ENCODE measurements at places on chromosomes 6 and 20.

DNA sequence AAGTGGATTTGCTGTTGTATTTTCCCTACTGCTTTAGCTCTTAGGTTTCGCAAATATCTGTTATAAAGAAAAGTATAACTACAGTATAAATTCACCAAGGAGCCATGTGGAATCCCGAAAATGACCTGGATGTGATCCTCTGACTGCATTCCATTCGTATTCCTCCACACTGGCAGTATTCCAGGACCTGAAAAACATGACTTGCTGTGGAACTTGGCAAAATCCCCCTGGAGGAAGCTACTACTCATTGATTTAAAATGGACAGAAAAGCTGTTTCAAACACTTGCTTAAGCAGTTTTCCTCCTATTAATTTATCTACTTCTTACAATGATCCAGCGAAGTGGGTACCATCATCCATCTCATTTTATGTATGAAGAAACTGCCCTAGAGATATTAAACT lies 13.3 kb upstream of the ENPP5 start:
- no peak for DNase-seq

DNA sequence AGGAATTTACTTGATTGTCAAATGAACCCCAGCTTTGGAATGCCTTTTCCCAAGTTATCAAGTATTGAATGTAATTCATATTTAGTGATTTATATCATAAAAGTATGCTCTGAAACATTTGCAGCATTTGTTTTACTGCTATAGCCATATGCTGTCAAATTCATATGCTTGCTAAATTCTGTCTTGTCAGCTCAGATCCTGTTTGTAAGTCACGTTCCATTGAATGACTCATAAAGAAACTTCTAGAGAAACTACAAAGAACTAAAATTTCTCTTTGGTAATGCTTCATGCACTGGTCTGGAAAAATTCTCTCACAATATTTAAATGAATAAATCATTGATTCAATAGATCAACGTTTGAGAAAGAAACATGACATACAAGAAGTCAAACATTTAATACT lies 445.9 kb downstream of the PHF3 start:
- DNase-seq = no peak

DNA sequence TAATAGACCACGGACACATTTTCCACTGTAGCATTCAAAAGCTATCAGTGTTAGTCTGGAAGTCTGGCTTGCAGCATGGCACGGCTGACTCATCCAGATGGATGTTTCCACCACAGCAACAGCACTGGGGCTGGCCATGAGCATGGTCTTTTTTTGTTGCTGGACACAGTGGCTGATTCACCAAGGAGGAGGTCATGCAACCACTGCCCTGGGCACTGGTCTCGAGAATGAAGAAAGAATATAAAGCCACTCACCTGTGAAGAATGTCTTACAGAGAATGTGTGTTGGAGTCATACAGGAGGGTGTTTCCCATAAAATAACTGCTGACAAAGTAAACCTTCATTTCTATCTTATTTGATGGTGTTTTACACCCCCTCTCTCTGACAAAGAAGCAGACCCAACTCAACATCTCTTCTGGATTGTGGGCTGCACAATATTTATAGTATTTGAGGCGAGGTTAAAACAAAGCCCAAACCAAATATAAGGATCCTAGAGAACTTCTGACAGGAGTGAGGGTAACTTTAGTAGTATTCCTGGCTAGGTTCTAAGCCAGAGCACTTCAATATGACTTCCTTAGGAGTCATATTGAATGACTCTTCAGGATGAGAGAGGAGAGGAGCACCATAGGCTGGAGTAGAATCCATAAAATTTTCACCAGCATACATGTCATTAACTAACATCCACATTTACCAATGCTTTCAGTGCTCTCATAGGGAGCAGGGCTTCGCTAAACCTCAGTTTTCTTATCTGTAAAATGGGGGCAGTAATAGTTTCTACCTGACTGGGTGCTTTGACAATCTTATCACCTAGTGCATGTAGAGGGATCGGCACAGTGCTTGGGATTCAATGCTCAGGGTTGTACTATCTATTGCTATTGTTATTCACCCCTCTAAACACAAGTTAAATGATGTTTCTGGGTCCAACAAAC lies 121.4 kb downstream of the KIF13A start:
- no peak for DNase-seq

DNA sequence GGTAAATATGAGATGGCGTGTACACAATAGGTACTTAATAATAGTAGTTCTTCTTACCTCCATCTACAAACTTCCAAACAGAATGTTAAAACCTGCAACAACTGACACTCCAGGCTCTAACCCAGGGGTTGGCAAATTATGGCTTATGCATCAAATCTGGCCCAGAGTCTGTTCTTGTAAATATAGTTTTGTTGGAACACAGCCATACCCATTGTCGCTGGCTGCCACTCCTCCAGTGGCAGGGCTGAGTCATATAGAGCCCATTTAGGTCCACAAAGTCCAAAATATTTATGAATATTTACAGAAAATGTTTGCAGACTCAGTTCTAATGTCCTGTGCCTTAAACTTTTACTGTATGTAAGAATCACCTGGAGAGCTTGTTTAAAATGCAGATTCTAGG lies 69.9 kb upstream of the BTBD3 start:
- DNase-seq = no peak

DNA sequence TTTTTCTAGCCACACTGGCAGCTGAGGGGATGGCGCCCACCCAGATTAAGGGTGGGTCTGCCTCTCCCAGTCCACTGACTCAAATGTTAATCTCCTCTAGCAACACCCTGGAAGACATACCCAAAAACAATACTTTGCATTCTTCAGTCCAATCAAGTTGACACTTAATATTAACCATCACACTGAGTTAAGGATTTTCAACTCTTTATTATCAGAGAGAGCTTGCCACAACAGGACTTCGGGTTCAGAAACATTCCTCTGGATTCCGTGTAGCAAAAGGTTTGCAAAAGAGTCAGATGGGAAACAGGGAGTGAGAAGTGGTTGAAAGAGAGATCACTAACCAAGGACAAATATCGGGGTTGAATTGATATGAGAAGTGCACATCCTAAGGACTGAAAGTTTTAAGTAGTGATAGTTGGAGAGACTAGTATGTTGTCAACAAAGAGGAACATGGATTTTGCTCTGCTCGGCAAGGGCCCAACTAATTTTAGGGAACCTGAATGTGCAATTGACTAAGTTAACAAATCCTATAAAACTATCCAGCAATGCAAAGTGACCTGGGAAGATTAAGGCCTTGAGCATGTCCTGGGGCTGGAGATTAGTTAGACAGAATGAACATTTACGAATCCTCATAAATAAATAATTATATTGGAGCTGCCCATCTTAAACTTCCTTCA lies 137.0 kb upstream of the TENT5A start:
- no peak for DNase-seq

- no peak for DNase-seq
These were observed 26.9 kb downstream of the POPDC3 start for GRCh38 chr6:105152880-105153279.

DNA sequence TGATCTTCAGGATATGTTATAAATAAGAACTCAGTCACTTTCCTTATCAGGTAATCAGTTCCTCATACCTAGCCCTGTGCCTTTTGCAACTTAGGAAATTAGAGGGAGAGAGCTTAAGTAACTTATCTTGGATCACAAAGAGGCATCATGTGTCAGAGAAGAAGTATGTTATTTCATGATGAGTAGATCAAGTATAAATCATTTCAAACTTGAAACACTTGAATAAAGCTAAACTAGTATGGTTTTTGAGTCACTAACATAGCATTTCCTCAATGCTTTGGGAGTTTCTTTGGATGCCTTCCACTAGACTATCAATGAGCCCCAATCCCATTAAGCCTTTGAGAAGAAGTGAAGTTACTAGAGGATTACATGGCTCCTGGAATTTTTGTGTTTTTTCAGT lies 102.6 kb upstream of the TNFAIP3 start:
- DNase-seq = no peak

- no peak for DNase-seq
These were observed 186.7 kb downstream of the BTBD9 start for GRCh38 chr6:38452816-38453660.

DNA sequence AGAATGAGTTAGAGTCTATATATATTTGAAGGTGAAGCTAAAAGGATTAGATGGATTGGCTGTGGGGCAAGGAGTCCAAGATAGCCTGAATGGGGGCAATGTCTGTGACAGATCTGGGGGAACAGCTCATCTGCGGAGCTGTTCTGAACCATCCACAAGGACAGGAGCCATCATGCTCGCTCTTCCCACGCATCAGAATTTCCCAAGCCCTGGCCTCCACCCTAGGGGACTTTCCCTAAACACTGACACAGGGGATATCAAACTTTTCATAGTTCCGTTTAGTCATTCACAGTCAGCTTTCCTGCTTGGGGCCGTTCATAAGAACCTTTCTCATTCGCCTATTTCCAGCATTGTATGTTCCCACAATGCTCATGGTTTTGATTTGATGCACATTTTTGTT lies 37.6 kb upstream of the CCN6 start:
- DNase-seq = no peak

GRCh38 chr20:56440346-56441007 lies 27.9 kb upstream of the RTF2 start:
- DNase-seq = peak; percentile 73
